Small intestine (tissue), 16 donors: ENCODE measurements at places on chromosomes 3 and 15. TPM values are rescaled to one million over a fixed set of nuclear protein-coding genes. Genes with fewer than 3 reads are reported as not detected.

- H3K36me3 ChIP-seq, result no peaks in the 10 kb centered on the region
- DNase-seq, result no peak
- peaks cover 33% of the 10 kb centered on the region for H3K27me3 ChIP-seq
- no peak overlapping the region for H3K4me3 ChIP-seq
- H3K27ac ChIP-seq, result no peak overlapping the region
These were observed 40.9 kb downstream of the MUC20 start for GRCh38 chr3:195761567-195762248.

DNA sequence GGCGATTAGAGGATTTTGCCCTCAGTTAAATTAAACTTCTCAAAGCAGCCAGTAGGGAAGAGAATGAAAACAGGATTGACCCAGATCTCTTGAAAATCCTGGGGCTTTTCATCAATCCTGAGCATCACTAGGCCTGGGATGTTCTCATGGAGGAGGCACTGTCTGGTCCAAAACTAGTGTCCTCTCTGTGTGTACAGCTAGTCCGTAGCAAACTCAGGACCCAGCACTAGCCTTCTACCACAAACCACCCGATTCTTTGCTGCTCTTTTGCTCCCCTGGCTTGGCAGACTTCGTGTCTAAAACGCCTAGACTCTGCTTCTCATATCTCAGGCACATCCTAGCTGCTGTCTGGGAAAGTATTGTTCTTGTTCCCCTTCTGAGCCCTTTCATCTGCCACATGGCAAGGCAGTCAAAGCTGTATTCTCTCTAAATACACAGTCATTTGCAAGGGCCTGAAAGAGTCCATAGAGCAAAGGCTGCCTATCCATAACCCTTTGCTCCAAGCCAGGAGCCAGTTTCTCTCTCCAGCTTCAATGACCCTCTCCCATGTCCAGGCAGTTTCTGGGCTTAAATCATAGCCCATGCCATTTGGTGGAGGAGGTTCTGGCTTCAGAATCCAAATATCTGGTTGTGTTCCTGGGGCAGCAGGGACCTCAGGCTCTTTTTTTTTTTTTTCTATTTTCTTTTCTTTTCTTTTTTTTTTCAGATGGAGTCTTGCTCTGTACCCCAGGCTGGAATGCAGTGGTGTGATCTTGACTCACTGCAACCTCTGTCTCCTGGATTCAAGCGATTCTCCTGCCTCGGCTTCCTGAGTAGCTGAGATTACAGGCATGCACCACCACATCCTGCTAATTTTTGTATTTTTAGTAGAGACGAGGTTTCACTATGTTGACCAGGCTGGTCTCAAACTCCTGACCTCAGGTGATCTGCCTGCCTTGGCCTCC is 52.4 kb downstream of the CDC25A start:
- no peaks in the 10 kb centered on the region for H3K36me3 ChIP-seq
- H3K4me1 ChIP-seq, result peaks cover 9% of the 10 kb centered on the region
- no peak overlapping the region for H3K27ac ChIP-seq

- DNase-seq, result no peak
- no peak overlapping the region for H3K4me3 ChIP-seq
- no peaks in the 10 kb centered on the region for H3K27me3 ChIP-seq
- H3K4me1 ChIP-seq, result no peaks in the 10 kb centered on the region
- no peaks in the 10 kb centered on the region for H3K36me3 ChIP-seq
These were observed 27.5 kb downstream of the APBA2 start for GRCh38 chr15:28913171-28913765.

GRCh38 chr3:69200384-69201068 is 78.1 kb upstream of the LMOD3 start:
- H3K4me3 ChIP-seq, result peak overlapping the region; percentile 40
- no peaks in the 10 kb centered on the region for H3K27me3 ChIP-seq
- H3K36me3 ChIP-seq, result no peaks in the 10 kb centered on the region

DNA sequence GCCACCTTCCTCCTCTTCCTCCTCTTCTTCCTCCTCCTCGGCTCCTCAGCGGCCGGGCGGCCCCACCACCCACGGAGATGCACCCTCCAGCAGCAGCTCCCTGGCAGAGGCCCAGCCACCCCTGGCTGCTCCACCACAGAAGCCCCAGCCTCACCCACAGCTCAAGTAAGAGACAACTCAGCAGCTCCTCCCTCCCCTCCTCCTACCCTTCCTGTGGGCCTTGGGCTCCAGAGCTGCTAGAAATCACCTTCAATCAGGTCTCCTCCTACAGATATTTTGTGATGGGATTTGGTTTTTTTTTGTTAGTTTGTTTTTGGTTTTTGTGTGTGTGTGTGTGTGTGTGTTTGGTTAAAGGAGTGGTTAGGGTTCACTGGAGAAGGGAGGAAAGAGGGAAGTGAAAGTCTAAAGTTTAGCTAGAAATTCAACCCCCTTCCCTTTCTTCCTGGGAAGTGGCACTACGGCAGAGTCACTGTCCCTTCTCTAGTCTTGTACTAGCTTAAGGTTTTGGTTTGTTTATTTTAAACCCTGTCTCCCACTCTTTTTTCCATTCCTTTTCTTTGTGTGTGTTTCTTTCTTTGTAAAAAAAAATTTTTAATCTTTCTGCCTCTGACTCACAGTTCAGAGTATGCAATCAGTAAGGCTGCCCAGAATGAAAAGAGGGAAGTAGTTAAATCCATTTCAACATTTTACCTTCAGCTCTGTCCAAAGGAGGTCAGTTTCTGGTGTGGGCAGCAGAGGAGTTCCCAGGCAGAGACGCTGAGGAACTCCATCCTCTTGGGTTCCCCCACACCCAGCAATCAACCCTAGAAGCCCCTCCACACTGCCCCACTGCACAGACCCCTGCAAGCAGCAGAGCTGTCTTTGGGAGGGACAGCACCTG is 29.0 kb upstream of the TIMP4 start:
- H3K36me3 ChIP-seq, result no peaks in the 10 kb centered on the region
- H3K4me3 ChIP-seq, result no peak overlapping the region
- peak overlapping the region; percentile 63 for H3K27ac ChIP-seq
- no peaks in the 10 kb centered on the region for H3K27me3 ChIP-seq
- peaks cover 1% of the 10 kb centered on the region for H3K4me1 ChIP-seq

GRCh38 chr3:167148136-167148535 is 232.0 kb downstream of the ZBBX start:
- H3K36me3 ChIP-seq, result no peaks in the 10 kb centered on the region
- H3K27ac ChIP-seq, result no peak overlapping the region
- H3K4me1 ChIP-seq, result no peaks in the 10 kb centered on the region

DNA sequence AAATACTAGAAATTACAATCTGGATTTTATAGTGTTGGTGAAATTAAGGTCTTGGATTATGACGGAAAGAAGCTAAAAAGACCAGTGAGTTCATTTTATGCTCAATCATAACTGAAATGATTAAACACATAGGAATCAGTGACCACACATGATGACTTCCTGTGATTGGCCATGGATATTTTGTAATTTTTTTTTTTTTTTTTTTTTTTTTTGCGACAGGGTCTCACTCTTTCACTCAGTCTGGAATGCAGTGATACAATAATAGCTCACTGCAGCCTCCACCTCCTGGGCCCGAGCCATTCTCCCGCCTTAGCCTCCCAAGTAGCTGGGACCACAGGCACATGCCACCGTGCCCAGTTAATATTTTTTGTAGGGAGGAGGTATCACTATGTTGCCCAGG is 47.4 kb downstream of the PAQR5 start:
- no peaks in the 10 kb centered on the region for H3K4me1 ChIP-seq
- no peaks in the 10 kb centered on the region for H3K36me3 ChIP-seq
- H3K27me3 ChIP-seq, result no peaks in the 10 kb centered on the region
- H3K27ac ChIP-seq, result no peak overlapping the region

The PCOLCE2 gene
- 6.1 TPM for polyA plus RNA-seq

- DNase-seq, result no peak
- H3K27me3 ChIP-seq, result no peaks in the 10 kb centered on the region
- no peak overlapping the region for H3K4me3 ChIP-seq
- no peaks in the 10 kb centered on the region for H3K36me3 ChIP-seq
- H3K27ac ChIP-seq, result no peak overlapping the region
These were observed 9.2 kb downstream of the AHSG start for GRCh38 chr3:186621894-186622650.

GRCh38 chr3:10757021-10757820 is 58.8 kb upstream of the SLC6A11 start:
- no peak overlapping the region for H3K27ac ChIP-seq
- DNase-seq, result no peak
- H3K4me3 ChIP-seq, result no peak overlapping the region

DNA sequence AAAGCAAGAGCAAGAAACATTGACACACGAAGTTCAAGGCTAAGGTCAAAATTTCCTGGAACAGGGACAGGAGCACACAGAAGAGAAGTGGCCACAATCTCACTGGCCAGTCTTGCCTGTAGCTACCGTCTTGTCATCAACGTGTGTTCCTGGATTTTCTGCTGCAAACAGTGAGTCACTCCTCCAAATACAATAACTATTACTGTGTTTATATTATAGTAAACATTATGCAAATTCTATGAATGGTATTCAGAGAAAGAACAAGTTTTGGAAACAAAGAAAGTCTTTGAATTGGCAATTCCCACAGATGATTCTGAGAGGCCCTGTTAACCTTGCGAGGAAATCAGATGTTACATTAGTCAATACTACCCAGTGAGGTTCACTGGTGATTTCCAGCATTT is 220.5 kb downstream of the FAM43A start:
- H3K27me3 ChIP-seq, result no peaks in the 10 kb centered on the region
- no peaks in the 10 kb centered on the region for H3K4me1 ChIP-seq
- H3K4me3 ChIP-seq, result no peak overlapping the region
- H3K27ac ChIP-seq, result no peak overlapping the region
- no peak for DNase-seq
- H3K36me3 ChIP-seq, result no peaks in the 10 kb centered on the region

DNA sequence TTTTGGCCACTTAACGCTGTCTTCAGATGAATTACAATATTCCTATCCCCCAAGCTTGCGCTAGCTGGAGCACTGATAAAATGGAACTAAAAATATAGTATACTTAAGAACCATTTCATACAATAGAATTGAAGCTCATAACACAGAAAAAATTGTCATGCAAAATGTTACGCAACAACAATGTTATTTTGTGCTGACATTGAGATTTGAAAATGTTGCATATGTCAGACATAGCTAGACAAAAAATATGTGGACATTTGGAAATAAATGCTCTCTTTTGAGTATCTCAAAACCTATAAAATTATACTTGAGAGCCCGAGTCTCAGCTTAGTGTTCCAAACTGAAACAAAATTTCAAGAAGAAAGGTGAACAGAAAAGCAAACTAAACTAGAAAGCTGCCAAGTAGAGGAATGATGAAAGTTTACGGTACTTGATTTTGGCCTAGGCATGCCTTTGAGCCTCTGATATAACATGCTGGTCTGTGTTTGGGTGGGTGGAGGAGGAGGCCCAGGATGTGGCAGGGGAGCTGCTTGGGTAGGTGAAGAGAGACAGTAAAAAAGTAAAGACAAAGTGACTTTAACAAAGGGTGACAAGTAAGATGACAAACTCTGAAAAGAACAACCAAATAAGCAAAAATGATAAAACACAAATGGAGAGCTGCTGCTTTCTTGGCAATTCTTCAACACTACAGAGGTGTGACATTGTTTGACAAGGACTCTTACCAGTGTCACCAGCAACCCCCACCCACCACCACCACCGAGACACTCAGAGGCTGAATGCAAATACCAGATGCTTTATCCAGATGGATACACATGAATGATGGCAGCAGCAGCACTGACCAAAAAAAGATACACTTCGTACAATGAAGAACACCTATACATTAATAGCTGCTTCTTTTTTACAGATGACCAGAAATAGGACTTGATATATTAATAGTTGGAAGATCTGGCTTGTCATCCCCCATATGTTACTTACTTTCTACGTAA is 129.3 kb upstream of the FEZF2 start:
- no peak for DNase-seq
- no peaks in the 10 kb centered on the region for H3K4me1 ChIP-seq
- no peak overlapping the region for H3K4me3 ChIP-seq
- H3K27ac ChIP-seq, result no peak overlapping the region

- no peak overlapping the region for H3K27ac ChIP-seq
- H3K4me3 ChIP-seq, result no peak overlapping the region
- peak; percentile 41 for DNase-seq
- H3K36me3 ChIP-seq, result no peaks in the 10 kb centered on the region
These were observed 32.1 kb downstream of the ILDR1 start for GRCh38 chr3:121989943-121990342.

DNA sequence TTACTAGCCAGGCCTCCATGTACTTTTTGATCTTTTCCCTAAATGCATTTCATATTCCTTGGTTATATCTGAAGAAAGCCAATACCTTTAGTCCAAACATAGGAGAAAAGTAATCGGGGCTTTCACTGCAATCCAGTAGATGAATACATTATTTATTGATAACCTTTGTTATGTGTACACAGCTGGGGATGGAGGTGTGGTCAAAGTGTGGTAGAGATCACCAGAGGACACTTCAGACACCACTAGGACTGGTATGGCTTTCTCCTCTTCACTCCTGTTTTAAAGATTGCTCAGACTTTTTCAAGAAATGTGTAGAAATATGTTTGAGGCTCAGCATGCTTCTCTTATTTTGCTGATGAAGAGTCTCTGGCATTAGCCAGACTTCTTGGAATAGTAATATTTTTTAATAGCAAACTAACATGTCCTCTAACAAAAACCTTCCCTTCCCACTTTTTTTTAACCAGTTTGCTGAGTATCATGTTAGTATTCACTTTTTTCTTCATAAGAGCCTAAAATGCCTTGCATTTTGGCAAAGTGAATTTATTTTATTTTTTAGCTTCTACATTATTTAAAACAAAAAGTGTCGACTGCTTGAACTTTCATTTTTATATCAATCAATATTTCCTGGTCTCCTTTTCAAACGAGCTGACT is 65.6 kb upstream of the MBNL1 start:
- peak; percentile 69 for DNase-seq
- H3K4me1 ChIP-seq, result peaks cover 2% of the 10 kb centered on the region
- H3K27ac ChIP-seq, result peak overlapping the region; percentile 48
- H3K27me3 ChIP-seq, result no peaks in the 10 kb centered on the region
- H3K36me3 ChIP-seq, result no peaks in the 10 kb centered on the region
- H3K4me3 ChIP-seq, result no peak overlapping the region

- H3K36me3 ChIP-seq, result no peaks in the 10 kb centered on the region
- no peaks in the 10 kb centered on the region for H3K4me1 ChIP-seq
- H3K27me3 ChIP-seq, result no peaks in the 10 kb centered on the region
These were observed 523.2 kb upstream of the GOLIM4 start for GRCh38 chr3:168618827-168619470.

DNA sequence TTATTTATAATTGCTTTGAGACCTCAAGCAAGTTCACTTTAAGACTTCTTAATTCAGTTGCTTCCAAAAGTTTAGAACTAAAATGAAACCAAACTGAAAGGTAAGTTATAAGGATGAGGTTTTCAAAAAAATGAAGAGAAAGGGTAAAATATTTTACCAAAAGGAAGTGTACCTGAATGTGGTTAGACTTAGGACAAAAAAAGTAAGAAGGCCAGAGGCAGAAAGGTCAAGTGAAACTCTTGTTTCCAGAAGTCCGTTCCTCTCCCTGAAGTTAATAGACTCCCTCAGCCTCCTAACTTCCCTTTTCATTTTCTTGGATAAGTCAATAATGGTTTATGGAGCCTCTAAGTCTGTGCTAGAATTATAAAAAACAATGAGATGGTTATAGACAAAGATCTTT is 16.6 kb downstream of the BTLA start:
- H3K36me3 ChIP-seq, result no peaks in the 10 kb centered on the region
- no peak overlapping the region for H3K27ac ChIP-seq
- H3K4me1 ChIP-seq, result no peaks in the 10 kb centered on the region
- H3K27me3 ChIP-seq, result no peaks in the 10 kb centered on the region
- no peak overlapping the region for H3K4me3 ChIP-seq
- no peak for DNase-seq

The ADGRG7 gene
- 90.1 TPM for polyA plus RNA-seq

The TCF12 gene
- polyA plus RNA-seq, result 20.9 TPM

GRCh38 chr3:30871720-30872119 is 22.7 kb downstream of the GADL1 start:
- DNase-seq, result no peak
- H3K36me3 ChIP-seq, result no peaks in the 10 kb centered on the region
- peaks cover 2% of the 10 kb centered on the region for H3K27me3 ChIP-seq

The FEZF2 gene
- polyA plus RNA-seq, result not detected
